ENCODE measurements at places on chromosomes 13 and 19.

- no peak for DNase-seq
Measured at GRCh38 chr19:40827386-40828247, 22.6 kb downstream of the CYP2A6 start.

DNA sequence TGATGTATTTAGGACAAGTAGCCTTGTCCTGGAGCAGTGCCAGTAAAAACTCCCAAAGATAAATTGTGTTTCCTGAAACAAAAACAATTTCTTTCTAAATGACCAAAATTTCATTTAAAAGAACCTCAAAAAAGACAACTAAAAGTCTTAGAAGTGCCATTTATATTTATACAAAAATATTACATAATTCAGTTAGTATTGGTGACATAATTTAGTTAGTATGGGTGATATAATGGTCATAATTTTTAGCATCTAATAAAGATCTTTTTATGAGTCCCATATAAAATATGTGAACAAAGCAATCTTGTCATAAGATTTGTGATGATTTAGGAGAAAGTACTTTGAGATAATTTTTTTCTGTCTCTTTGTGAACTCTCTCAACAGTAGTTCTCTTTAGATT, 76.0 kb downstream of the ELF1 start:
- no peak for DNase-seq

DNA sequence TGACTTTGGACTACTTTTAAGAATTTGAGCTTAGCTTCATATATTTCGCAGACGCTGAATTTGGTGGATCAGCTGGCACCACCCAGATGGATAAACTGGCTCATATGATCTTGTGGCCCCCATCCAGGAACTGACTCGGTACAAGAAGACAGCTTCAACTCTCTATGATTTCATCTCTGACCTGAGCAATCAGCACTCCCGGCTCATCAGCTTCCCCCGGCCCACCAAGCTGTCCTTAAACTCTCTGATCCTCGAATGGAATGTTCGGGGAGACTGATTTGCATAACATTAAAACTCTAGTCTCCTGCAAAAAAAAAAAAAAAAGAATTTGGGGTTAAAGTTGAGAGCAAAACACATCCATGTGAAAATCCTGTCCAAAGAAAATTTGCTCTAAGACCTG, 71.4 kb upstream of the IRS2 start:
- no peak for DNase-seq

GRCh38 chr13:32175307-32175706, 139.9 kb downstream of the ZAR1L start:
- no peak for DNase-seq

DNA sequence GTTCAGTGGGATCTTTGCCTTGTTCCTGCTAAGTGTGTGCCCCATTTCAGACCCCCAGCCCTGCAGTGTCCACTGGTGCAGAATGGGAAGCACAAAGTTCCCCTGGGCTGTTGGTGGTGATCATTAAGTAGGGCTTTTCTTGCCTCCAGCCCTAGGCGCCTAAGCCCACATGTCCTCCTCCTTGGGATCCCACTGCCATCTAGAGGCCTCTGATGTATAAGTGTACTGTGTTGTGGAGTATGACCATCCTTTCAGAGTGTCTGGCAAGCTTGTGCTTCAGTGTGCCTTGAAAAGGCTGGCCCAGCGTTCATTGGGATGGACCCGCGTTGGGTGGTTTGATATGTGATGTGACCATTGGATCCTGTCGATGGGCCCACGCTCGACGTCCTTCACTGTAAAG, 71.2 kb downstream of the WASF3 start:
- no peak for DNase-seq

DNA sequence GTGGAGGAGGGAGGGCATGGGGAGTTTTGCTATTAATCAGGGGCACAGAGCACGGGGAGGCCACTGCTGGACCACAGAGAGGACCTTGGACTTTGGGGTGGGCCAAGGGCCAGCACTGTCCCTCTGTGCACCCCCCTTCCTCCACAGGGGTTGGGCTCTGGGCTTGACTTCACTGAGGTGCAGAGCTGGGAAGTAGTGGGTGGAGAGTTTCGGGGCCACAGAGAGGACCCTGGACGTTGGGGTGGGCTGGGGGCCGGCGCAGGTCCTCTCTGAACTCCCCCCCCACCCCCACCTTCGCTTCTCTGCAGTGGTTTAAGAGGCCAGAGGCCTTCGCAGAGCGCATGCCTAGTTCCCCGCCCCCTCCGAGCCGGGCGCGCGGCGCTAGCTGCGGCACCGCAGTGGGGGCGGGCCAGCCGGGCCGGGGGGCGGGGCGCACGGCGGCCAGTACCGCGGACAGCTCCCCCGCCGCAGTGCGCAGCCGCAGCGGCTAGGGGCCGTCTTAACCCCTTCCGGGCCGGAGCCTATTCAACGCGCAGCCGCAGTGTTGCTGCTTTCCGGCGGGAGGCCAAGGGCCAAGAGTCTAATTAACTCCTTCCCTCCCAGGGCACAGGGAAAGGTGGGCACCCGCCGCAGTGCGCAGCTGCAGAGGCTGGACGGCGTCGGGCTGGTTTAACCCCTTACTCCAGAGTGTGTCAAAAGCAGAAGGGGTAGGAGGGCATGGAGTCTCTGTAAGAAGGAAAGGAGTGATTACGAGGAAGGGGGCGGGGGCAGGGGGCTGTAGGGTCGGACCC, 3.7 kb downstream of the KCNC3 start:
- no peak for DNase-seq

GRCh38 chr19:48255376-48256303, at the start of gene CARD8:
TSS of gene CARD8 (minus strand) at chr19:48255912. CDS start at chr19:48241020, 14,892 bp downstream.
- peak; percentile 47 for DNase-seq

- DNase-seq, result no peak
Measured at GRCh38 chr19:57280962-57281400, 696 bp downstream of the ZNF460 start.

- DNase-seq, result no peak
Measured at GRCh38 chr19:1010586-1011510, 10.1 kb downstream of the TMEM259 start.

GRCh38 chr19:35357867-35358573, at the start of gene FFAR3:
TSS of gene FFAR3 (plus strand) at chr19:35358460. CDS start at chr19:35358891, 431 bp downstream.
- DNase-seq, result no peak

GRCh38 chr19:46704379-46705076, 12.4 kb downstream of the PRKD2 start:
- DNase-seq, result peak; percentile 95

GRCh38 chr19:11261971-11262839, at the start of gene DOCK6:
TSS of gene DOCK6 (minus strand) at chr19:11262524. CDS start at chr19:11262440, 84 bp downstream.
- DNase-seq, result no peak

DNA sequence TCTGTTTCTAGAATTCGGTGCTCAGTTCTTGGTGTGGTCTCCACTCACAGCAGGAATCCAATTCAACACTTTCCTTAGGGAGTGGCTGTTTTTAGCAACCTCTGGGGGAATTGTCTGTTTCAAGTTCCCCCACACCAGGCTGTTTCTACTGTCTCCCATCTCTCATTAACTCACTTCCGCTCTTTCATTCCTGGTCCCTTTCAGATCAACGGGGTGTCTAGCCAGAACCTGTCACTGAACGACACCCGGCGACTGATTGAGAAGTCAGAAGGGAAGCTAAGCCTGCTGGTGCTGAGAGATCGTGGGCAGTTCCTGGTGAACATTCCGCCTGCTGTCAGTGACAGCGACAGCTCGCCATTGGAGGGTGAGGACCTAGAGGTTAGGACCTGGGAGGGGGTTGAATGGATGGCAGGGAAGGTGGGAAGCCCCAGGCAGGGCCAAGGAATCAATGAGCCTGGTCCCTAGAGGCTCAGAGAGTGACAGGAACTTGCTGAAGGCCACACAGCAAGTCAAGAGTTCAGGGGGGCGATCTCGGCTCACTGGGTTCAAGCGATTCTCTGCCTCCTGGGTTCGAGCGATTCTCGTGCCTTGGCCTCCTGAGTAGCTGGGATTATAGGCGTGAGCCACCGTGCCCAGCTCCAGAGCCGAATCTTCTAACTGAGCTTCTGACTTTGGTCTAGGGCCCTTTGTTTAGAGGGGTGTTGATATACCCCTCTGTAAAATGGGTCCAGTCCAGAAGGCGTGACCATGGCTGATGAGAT, 25.5 kb downstream of the TJP3 start:
- no peak for DNase-seq

- no peak for DNase-seq
Measured at GRCh38 chr13:87052731-87053130, 618.4 kb upstream of the SLITRK5 start.

- no peak for DNase-seq
Measured at GRCh38 chr13:37138926-37139325, 33.5 kb upstream of the CSNK1A1L start.

- no peak for DNase-seq
Measured at GRCh38 chr19:38719761-38720558, 24.3 kb downstream of the CAPN12 start.

- DNase-seq, result no peak
Measured at GRCh38 chr19:21566073-21566472, 60.7 kb downstream of the ZNF429 start.

DNA sequence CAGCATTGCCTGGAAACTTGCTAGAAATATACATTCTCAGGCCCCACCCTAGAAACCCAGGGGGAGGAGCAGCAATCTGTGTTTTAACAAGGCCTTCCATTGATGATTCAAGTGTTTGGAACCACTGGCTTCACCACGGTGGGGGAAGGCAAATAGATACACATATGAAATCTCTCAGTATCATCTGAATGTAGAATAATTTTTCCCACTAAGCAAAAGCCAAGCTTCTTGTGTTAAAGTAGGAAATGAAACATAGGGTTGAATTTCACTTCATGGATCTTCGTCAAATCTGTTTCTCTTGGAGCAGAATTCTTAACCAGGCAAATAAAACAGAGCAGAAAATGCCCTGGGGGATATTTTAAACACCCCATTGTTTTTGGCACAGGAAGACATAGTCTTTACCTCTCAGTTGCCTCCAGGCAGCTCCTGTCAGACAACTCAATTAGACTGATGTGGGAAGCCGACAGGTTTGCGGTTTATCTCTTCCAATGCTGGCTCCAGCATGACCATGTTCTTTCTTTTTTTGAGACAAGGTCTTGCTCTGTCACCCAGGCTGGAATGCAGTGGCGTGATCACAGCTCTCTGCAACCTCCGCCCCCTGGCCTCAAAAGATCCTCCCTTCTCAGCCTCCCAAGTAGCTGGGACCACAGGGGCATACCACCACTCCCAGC, 213.0 kb downstream of the FOXO1 start:
- no peak for DNase-seq

DNA sequence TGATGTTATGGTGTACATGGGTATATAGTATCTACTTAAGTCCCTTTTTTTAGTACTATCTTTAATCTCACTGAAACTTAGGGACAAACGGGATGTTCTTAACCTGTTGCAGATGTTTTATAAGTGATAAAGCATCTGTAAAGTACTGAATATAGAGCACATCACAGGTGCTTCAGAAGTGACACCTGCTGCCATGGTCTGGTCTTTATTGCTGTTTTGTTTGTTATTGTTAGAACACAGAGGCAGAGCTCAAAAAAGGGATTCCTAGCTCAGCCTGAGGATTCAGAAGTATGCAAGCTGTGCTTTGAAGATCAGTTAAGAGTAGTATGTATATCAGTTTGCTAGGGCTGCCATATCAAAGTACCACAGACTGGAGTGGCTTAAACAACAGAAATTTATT, 219.5 kb downstream of the DCT start:
- DNase-seq, result no peak

- DNase-seq, result no peak
Measured at GRCh38 chr19:45354241-45354842, 13.8 kb downstream of the KLC3 start.

DNA sequence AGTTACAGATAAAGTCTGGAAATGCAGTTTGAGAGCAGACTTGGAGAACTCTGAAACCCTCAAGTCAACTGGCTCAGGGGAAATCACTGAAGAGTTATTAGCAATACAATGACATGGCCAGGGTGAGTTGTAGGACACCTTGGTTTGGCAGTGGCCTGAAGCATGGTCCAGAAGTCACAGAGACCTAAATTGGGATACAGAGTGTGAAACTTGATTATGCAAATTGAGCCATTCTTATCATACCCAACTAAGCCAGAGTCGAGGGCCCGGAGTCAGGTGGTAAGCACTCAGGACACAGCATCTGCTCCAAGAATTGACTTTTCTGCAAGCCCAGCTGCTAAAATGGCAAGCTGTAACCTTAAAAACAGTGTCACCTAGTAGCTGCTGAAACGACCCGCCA, 224.5 kb downstream of the DCLK1 start:
- no peak for DNase-seq

GRCh38 chr13:106232681-106233080, 302.8 kb downstream of the EFNB2 start:
- no peak for DNase-seq

- DNase-seq, result no peak
Measured at GRCh38 chr13:57409121-57409520, 222.4 kb upstream of the PCDH17 start.

DNA sequence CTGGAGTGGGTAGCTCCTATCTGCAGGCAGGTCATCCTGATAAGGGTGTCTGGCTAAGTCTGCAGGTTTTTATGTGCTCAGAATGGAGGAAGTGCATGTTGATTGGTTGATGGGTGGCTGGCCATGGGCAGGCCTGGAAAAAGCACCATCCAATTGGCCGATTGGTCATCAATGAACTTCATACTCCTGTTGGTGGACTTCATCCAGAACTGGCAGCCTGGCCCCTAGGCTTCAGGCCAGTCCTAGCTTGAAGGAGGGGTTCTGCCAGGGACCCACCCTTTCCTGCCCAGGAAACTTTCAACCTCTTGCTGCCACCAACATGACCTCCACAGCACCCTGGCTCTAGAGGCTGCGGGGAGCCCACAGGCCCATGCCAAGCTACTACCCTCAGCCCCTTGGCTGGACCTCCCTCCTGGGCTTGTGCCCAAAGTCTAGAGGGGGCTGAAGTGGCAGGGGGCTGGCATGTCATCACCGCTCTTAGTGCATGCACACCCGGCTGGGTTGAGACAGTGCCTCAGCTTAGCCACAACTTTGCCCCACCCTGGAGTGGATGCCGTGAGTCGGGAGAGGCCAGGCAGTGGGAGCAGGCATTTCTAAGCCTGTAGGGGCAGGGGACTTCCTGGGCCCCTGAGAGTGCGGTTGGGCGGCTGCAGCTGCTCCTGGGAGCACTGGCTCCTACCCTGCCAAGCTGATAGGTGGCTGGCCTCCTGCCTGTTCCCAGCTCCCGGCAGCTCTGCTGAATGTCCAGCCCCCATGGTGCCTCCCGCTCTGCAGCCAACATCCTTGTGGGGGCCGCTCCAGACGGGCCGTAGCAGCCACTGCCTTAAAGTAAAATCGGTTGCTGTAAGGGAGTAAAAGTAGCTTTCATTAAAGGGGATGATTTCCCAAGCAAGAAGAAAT, 13.2 kb downstream of the DNAJC15 start:
- no peak for DNase-seq

DNA sequence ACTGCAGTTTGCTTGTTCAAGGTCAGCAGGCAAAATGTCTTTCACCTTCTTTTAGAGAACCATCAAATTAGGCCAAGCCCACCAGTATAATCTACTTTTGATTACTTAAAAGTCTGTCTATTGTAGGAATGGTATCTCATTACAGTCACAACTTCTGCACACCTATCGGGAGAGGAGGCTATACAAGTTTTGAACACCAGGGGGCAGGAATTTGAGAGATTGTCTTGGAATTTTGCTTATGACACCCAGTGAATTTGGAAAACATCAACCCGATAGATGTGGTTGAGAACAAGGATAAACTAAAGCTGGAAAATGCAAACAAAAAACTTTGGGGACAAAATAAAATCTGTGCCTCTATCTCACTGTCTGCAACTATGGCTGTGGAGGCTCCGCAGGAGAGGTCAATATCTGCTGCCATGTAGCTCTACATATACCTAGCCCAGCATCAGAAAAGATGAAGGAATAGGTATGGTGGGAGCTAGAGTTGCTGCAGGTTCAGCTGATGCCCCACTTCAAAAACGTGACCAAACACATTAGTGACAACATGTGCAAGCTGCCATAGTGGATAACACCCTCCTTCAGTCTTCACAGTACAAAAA, 1299.2 kb upstream of the SPRY2 start:
- DNase-seq, result no peak

- DNase-seq, result no peak
Measured at GRCh38 chr13:48775285-48775684, 121.6 kb downstream of the CYSLTR2 start.

Measured in stimulated activated CD8-positive, alpha-beta memory T cell treated with anti-CD3 and anti-CD28 coated beads, Interleukin-4, amount 100 ng/mL, for 4 hours (primary cell).